ENCODE measurements at places on chromosomes 13 and 19.
A peak's percentile ranks its signal among the peaks of the same experiment; 100 is the strongest.

GRCh38 chr13:49655906-49656305, 27.6 kb downstream of the ARL11 start:
- DNase-seq: no peak

GRCh38 chr19:8614455-8614854, 3.9 kb upstream of the ADAMTS10 start:
- no peak for DNase-seq

DNA sequence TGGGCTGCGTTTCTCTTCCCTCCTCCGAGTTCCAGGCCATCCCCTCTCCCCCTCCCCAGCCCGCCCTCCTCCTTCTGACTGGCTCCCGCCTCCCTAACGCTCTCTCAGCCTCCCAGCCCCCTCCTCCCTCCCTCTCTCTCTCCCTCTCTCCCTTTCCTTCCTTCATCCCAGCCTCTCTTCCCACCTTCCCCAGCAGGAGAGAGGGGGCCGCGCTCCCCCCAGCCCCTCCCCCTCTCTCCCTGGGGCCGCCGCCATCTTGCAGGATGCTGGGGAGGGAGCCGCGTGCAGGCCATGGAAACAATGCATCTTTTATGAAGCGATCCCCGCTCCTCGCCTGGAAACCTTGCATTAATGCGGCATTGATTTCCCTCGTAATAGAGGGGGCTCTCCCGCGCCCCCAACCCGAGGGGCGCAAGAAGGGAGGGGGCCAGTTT, 42.6 kb upstream of the ADGRL1 start:
- DNase-seq: peak; percentile 47

DNA sequence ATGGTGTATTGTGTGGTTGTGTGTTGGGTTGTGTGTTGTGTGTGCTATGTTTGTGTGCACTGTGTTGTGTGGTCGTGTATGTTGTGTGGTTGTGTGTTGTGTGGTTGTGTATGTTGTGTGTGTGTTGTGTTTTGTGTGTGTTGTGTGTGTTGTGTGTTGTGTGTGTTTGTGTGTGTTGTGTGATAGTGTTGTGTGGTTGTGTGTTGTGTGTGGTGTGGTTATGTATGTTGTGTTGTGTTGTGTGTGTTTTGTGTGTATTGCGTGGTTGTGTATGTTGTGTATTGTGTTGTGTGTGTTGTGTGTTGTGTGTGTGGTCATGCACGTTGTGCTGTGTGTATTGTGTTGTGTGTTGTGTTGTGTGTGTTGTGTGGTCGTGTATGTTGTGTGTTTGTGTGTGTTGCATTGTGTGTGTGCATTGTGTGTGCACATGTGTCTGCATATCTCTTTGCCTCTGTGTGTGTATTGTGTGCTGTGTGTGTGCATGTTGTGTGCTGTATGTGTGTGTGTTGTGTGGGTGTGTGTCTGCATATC, 2.9 kb downstream of the C3 start:
- DNase-seq: no peak
